ENCODE measurements at places on chromosomes 3 and 15. TPM values are rescaled to one million over a fixed set of nuclear protein-coding genes. Genes with fewer than 3 reads are reported as not detected.

The FRMD5 gene
- 1.8 TPM for total RNA-seq

The RYR3 gene
- 1.1 TPM for total RNA-seq

The HTD2 gene
- total RNA-seq, result 13.7 TPM

The MOBP gene
- 0.44 TPM for total RNA-seq

The C2CD4A gene
- 0.29 TPM for total RNA-seq

The ZNF385D gene
- total RNA-seq, result 3.1 TPM

The STIMATE gene
- total RNA-seq, result 11.1 TPM

The FANCD2OS gene
- total RNA-seq, result not detected

The RAD54L2 gene
- 32.8 TPM for total RNA-seq

DNA sequence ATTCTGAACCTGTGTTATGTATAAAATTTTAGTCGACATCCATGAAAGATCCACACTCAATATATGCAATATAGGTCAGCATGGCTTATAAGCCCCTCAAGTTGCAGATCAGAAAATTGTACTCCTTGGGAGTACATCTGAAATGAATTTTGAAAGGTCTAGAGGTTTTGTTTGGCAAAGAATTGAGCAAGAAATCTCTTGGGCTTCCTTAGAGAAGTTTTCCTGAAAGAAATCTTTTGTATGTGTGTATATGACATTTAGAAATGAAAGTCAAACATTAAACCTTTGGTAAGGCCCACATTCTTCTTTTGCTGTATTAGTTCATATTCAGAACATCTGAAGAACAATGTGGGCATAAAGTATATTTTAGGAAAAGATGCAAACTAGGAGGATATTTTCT lies 1006.6 kb downstream of the NAALADL2 start:
- no peak for DNase-seq

- no peak for DNase-seq
Measured at GRCh38 chr15:99970891-99971430, 237.7 kb upstream of the LYSMD4 start.

GRCh38 chr15:53539878-53540277 lies 219.6 kb downstream of the WDR72 start:
- no peak for DNase-seq

- DNase-seq, result no peak
Measured at GRCh38 chr3:37183976-37184375, 9.6 kb upstream of the LRRFIP2 start.

DNA sequence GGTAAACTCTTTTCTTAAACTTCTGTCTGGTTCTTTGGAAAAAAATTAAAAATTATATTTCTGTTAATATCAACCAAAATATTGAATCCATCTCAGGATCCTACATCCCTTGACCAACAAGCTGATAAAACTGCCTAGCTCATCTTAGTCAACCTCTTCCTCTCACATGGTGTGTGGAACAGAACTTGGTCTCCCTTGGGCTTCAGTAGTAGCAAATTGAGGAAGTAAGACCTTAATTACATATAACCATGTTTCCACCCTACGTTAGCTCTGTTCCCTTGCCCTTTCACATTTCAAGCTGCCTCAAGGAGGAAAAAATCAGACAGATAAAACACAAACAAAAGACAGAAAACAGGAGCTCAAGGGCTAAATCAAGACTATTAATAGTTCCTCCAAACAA lies 116.4 kb downstream of the GREM1 start:
- no peak for DNase-seq

GRCh38 chr3:116135457-116136085 lies 309.7 kb downstream of the LSAMP start:
- peak; percentile 19 for DNase-seq

DNA sequence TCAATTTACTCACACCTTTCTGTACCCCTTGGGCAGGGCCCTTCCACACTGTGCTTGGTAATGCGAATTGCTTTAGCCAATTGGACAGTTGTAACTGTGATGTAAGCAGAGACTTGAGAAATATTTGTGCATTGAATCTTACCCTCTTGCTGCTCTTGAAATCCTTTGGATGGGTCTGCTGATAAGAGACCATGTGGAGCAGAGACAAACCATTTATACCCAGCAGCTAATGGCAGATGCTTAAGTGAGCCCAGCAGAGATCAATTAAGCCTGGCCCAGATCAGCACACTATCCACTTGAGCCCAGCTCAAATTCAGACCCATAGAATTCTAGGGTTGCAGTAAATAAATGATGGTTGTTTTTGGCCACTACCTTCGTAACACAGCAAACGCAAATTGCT lies 19.3 kb downstream of the MUC13 start:
- no peak for DNase-seq
